Natural killer cell (primary cell): ENCODE measurements at places on chromosomes 2 and 18. TPM values are rescaled to one million over a fixed set of nuclear protein-coding genes. Genes with fewer than 3 reads are reported as not detected.

GRCh38 chr2:47189635-47190034, 34.5 kb upstream of the STPG4 start:
- DNase-seq: no peak

GRCh38 chr2:157699806-157700205, 71.1 kb upstream of the ACVR1C start:
- DNase-seq: no peak

GRCh38 chr2:39821871-39822270, 42.8 kb upstream of the THUMPD2 start:
- DNase-seq: no peak

DNA sequence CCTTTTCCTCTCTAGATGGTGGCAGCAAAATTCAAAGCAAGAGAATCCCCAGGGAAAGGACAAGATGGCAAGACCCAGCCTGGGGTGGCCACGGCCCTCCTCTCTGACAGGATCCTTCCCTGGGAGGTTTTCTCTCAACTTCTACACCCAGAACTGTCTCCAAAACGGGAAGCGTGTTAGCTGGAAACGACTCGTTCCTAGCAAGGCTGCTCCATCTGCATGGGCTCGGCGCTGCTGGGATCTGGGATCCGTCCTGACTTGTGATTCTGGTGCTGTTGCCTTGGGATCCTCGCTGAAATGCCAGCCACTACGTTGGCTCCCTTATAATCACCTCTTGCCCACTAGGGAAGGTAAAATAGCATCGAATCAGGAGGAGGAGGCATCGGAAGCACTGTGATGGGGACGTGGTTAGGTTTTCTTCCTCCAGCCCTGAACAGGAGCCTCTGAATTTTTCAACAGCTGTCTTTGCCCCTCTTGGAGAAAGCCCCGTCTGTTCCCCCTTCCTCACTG, 514.8 kb upstream of the MYT1L start:
- DNase-seq: no peak

DNA sequence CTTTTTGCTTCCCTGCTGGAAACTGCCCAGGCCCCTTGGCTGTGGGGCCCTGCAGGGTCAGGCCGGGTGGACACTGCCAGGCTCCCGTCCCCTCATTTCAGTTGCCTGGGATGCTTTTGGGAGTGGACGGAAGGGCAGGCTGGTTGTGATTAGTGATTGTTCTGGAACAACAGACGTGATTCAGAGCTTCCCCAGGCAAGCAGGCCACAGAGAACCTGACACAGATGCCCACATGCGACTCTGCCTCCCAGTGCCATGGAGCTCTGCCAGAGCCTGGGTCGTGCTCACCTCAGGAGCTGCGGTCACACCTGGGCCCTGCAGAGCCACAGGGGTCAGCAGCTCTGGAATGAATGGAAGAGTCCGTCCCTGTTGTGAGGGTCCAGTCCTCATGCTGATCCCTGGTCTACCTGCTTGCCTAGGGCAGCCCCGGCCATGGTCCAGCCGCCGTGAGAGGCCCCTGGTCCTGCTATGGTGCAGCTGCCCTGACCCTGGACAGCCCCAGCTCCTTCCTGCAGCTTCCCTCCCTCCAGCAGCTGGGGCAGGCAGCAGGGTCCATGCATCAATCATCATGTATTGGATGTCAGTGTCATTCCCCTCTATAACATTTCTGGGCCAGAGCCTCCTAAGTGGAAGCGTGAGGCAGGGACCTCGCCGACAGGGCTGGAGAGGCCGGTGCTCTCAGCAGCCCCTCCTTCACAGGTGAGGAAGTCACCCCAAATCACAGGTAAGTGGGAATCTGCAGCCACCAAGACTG, 518.6 kb upstream of the MYT1L start:
- DNase-seq: no peak

GRCh38 chr2:26223018-26223417, 21.4 kb downstream of the HADHA start:
- no peak for DNase-seq

- no peak for DNase-seq
These were observed 40.6 kb downstream of the SDC1 start for GRCh38 chr2:20184067-20184938.

DNA sequence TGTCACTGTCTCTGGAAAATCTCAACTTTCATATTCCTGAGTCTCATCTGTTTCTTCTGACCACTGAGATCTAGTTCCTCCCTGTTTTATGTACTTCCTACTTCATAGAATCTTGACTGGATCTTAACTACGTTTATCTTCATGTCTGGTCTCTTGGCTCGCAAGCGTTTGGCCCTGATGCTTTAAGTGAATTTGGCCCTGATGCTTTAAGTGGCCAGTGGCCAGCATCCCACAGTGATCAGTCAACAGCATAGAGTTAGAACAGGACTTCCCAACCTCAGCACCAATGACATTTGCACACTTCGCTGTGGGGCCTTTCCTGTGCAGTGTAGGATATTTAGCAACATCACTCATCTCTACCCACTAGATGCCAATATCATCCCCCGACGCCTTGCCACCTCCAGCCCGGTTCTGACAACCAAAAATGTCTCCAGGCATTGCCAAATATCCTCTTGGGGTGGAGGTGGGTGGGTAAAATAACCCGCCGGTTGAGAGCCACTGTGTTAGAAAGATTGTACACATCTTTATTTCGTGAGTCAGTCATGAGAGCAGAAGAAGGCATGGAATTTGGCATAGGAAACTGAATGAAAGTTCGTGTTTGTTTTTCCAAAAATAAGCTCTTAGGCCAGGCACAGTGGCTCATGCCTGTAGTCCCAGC, 12.2 kb downstream of the TM4SF20 start:
- no peak for DNase-seq

- no peak for DNase-seq
These were observed 21.2 kb downstream of the SCG2 start for GRCh38 chr2:223580951-223581350.

GRCh38 chr2:238379096-238379810, 47.5 kb upstream of the ASB1 start:
- DNase-seq: peak; percentile 51

- DNase-seq: no peak
These were observed 279.5 kb downstream of the NBAS start for GRCh38 chr2:15281681-15282080.

GRCh38 chr2:207251022-207251421, 85.3 kb upstream of the KLF7 start:
- no peak for DNase-seq

DNA sequence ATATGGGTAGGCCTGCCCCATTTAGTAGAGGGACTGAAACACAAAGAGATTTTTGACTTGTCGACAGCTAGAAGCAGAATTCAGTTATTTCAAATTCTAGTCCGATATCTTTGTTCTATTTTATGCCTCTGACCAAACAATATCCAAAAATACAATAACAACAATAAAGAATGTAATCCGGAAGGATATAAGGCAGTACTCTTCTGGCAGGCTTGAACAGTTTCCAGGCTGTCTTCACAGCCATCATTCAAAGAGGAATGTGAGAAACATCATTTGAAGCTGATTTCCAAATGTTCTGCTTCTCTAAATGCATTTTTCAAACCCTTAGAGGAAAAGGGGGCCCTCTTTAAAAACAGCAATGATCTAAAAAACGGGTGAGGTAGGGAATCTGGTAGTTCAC, 36.7 kb upstream of the SPTBN1 start:
- DNase-seq: no peak

DNA sequence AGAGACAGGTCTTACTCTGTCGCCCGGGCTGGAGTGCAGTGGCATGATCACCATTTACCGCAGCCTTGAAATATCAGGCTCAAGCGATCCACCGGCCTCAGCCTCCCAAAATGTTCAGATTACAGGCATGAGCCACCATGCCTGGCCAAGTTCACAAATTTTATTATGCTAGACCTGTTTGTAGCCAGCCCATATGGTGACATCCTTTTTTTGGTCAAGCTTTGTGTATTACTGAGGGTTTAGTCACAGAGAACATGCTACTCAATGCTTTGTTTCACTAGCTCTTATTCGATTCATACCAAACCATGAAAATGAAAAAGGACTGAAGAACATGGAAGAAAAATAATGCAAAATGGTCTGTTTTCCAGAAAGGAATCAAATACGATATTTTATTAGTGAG, 41.4 kb downstream of the DGKD start:
- DNase-seq: no peak

GRCh38 chr2:130915595-130916437, 79.1 kb downstream of the ARHGEF4 start:
- no peak for DNase-seq

DNA sequence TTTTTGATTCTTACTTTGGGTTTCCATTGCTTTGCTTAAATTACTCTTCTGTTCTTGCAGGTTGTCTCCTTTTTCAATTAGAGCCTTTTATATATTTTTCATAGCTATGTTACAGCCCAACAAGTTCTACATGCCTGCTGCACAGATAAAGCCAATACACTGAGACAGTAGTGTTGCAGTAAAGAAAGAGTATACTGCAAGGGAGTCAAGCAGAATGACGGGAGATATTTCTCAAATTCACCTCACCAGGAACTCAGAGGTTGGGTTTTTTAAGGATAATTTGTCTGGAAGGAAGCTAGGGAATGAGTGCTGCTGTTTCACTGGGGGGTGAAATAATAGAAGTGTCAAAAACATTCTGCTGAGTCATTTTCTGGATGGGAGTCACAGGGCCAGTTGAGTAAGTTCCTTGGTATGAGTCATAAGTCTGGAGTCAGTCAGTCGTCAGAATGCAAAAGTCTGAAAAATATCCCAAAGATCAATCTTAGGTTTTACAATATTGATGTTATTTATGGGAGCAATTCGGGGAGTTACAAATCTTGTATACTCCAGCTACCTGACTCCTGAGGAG, 193.0 kb upstream of the RGPD4 start:
- DNase-seq: no peak

- DNase-seq: no peak
These were observed 370.2 kb upstream of the LYPD1 start for GRCh38 chr2:133040170-133040569.

DNA sequence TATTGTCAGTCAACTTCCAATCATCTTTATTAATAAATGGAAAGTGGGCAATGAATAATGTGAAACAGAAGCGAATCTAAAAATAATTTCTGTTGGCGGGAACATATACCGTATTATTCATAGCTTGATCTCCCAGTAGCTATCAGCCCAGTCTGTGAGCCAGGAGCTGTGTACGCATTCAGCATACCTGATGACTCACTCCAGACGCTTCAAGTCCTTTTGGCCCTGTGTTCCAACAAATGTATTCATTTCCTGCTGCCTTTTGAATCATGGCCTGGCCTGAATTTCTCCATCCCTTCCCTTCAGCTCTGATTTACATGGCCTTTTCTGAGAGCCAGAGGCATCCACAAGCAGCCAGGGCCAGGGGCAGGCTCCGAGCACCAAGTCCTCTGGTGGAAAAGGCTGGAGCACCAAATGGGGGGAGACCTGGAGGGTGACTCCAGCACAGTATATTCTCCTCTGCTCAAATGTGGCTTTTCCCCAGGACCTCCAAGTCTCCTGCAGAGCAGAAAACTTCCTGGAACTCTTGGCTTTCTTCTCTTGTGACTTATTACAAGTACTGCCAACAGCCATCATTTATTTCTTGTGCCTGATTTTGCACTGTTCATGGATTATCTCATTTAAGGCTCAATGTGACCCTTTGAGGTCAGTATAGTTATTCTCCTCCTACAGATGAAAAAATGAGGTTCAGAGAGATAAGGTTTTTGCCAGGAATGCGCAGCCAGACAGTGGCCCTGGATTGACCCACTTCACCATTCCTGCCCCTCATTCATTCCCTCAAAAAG, 108.7 kb downstream of the EN1 start:
- DNase-seq: no peak

GRCh38 chr2:98295275-98295674, 51.0 kb upstream of the CNGA3 start:
- no peak for DNase-seq

GRCh38 chr2:224658780-224659405, 57.3 kb downstream of the CCDC195 start:
- no peak for DNase-seq

DNA sequence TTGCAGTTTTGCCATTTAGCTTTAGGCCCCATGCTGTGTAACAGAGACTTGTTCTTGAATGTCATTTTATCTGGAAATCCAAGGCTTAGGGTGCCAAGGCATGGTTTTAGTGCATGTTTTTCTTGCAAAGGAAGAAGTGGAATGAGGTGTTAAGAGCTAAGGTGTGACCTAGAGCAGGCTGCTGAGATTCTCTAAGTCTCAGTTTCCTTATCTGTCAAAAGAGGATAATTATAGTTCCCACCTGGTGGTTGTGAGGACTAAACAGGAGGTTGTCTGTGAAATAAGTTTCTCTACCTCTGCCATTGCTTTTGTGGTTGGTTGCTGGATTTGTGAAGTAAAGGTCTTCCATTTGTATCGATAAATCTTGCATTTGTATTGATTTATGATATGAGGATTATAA, 82.0 kb downstream of the TANC1 start:
- no peak for DNase-seq

DNA sequence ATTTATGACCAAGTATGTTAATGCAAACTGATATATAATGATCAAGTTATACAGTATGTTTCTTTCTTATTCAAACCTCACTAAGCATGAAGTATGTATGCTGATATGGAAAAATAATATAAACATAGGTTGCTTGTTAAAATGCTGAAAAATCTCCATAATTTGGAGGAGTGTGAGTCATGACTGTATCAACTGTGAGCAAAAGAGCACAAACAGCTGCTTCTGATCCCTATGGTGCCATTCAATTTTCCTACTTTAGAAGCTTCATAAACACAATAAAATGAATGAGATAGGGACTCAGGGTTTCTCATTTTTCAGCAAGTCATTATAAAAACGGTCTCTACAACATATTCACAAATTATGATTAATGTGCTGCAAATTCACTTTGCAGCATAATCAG, 129.9 kb upstream of the TFPI start:
- DNase-seq: no peak

- no peak for DNase-seq
These were observed 477.3 kb downstream of the LPIN1 start for GRCh38 chr2:12223732-12224131.

- DNase-seq: no peak
These were observed 78.2 kb downstream of the TCF4 start for GRCh38 chr18:55509631-55510324.

DNA sequence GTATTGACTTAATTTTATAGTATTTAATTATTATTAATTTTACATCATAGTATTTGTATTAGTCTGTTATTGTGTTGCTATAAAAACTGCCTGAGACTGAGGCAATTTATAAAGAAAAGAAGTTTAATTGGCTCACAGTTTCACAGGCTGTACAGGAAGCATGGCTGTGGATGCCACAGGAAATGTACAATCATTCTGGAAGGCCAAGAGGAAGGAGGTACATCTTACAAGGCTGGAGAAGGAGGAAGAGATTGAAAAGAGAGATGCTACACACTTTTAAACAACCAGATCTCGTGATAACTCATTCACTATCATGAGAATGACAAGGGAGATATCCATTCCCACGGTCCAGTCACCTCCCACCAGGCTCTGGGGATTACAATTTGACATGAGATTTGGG, 2019.4 kb upstream of the PIK3C3 start:
- no peak for DNase-seq

The MOGAT1 gene
- total RNA-seq: not detected

The CCDC74B gene
- 0.28 TPM for total RNA-seq

The PID1 gene
- total RNA-seq: 1.0 TPM

The SERPINB3 gene
- not detected for total RNA-seq

The AGXT gene
- total RNA-seq: not detected

The RUFY4 gene
- 0.82 TPM for total RNA-seq

The LIMS2 gene
- not detected for total RNA-seq

The BOLL gene
- total RNA-seq: not detected

The ST8SIA3 gene
- not detected for total RNA-seq

The ANO7 gene
- 0.97 TPM for total RNA-seq

The TTN gene
- 2.5 TPM for total RNA-seq

The ST8SIA5 gene
- 0.23 TPM for total RNA-seq

The PSME4 gene
- total RNA-seq: 140 TPM
